ENCODE measurements at places on chromosomes 7 and 10. TPM values are rescaled to one million over a fixed set of nuclear protein-coding genes. Genes with fewer than 3 reads are reported as not detected.
A peak's percentile ranks its signal among the peaks of the same experiment; 100 is the strongest.

DNA sequence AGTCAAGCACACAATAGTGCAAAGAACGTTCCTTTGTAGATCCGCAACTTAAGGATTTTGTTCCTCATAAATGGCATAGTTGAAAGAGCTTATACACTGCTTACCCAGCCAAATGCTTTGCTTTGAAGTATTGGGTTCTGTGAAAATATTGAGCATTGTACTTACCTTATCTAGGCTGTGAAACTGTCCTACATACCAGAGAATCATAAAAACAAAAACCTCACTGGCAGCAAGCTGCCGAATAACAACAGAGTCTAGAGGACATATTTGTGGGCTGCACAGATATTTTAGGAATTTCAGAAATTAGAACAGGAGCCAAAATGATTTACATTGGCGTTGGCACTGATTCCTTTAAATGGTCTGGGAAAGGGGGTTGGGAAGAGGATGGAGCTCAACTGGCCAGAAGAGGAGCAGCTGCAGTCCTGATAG is 174.8 kb downstream of the RTKN2 start:
- DNase-seq = peak; percentile 58
- peaks cover 33% of the 10 kb centered on the region for H3K36me3 ChIP-seq
- no peak overlapping the region for H3K4me3 ChIP-seq
- peak overlapping the region; percentile 59 for H3K27ac ChIP-seq
- no peaks in the 10 kb centered on the region for H3K27me3 ChIP-seq

GRCh38 chr7:123749537-123749857 is 694 bp upstream of the WASL start:
- no peaks in the 10 kb centered on the region for H3K36me3 ChIP-seq
- H3K27ac ChIP-seq = peak overlapping the region; percentile 99
- peak overlapping the region; percentile 89 for H3K4me3 ChIP-seq
- peaks cover 3% of the 10 kb centered on the region for H3K4me1 ChIP-seq

DNA sequence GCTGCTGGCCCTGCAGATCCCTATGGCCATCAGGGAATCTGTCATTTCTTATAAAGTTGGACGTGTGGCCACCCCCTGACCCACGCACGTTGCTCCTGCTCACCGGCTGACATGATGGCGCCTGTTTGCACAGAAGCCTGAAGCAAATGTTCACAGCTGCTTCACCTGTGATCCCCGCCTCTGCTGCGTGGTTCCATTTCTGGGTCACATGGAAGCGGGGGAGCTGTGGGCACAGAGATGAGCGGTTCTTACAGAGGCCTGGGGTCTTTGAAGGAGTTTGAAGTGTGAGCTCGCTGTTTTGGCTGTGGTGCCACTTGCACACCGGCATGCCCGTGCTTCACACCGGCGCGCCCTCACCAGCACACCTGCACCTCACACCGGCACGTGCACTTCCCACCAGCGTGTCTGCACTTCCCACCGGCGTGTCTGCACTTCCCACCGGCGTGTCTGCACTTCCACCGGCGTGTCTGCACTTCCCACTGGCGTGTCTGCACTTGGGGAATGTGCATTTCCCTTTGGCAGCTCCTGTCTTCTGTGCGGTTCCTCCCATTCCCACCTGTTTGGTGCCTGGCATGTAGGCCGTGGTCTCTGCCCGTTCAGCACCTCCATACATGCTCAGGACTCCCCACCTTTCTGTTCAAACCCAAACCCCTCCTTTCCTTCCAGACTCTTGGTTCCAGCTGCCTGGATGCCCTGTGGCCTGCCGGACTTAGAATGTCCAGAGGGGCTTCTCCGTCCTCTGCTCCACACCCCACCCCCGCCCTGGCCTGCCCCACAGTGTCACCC is 86.7 kb downstream of the INPP5A start:
- H3K27ac ChIP-seq = no peak overlapping the region
- H3K4me3 ChIP-seq = no peak overlapping the region
- H3K4me1 ChIP-seq = peaks cover 41% of the 10 kb centered on the region
- H3K27me3 ChIP-seq = no peaks in the 10 kb centered on the region
- no peaks in the 10 kb centered on the region for H3K36me3 ChIP-seq

DNA sequence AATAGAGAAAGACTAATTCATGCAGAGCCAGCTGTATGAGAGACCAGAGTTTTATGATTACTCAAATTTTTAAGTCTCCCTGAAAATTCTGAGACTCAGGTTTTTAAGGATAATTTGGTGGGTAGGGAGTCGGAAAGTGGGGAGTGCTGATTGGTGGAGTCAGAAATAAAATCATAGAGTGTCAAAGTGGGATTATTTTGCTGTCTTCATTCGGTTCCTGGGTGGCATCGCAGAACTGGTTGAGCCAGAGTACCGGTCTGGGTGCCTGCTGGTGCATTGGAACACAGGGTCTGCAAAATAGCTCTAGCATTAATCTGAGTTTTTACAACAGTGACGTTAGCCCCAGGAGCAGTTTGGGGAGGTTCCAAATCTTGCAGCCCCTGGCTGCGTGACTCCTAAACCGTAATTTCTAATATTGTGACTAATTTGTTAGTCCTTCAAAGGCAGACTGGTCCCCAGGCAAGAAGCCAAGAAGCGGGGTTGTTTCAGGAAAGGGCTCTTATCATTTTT is 32.4 kb downstream of the GPRIN2 start:
- no peak overlapping the region for H3K4me3 ChIP-seq
- peaks cover 27% of the 10 kb centered on the region for H3K4me1 ChIP-seq
- DNase-seq = no peak
- H3K27me3 ChIP-seq = peaks cover 3% of the 10 kb centered on the region

LRRC18 gene
- total RNA-seq = 0.18 TPM

- no peaks in the 10 kb centered on the region for H3K4me1 ChIP-seq
- H3K4me3 ChIP-seq = no peak overlapping the region
- no peak overlapping the region for H3K27ac ChIP-seq
- no peaks in the 10 kb centered on the region for H3K27me3 ChIP-seq
- H3K36me3 ChIP-seq = no peaks in the 10 kb centered on the region
Measured at GRCh38 chr7:107499731-107500130, 29.9 kb downstream of the GPR22 start.

OR2A5 gene
- total RNA-seq = not detected

- DNase-seq = peak; percentile 95
- no peak overlapping the region for H3K4me3 ChIP-seq
Measured at GRCh38 chr10:91022924-91023699, 102.2 kb upstream of the ANKRD1 start.

DNA sequence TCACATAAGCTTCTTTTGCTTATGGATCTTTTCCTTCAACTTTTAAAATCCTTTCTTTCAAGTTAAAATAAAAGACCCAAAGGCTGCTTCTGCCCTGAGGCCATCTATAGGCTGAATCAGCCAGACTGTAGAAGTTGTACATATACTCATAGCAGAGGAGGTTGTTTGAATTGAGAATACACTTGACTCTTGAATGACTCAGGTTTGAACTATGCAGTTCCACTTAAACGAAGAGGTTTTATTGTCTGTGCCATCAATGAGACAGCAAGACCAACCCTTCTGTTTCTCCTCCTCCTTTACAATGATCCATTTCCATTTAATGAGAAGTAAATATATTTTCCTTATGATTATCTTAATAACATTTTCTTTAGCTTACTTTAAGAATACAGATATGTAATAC is 5.8 kb downstream of the ZNF365 start:
- H3K27ac ChIP-seq = no peak overlapping the region
- H3K36me3 ChIP-seq = no peaks in the 10 kb centered on the region

GRCh38 chr7:87671-88070 is 104.7 kb upstream of the FAM20C start:
- peaks cover 2% of the 10 kb centered on the region for H3K27me3 ChIP-seq
- no peaks in the 10 kb centered on the region for H3K36me3 ChIP-seq
- peaks cover 74% of the 10 kb centered on the region for H3K4me1 ChIP-seq
- DNase-seq = no peak
- no peak overlapping the region for H3K4me3 ChIP-seq
- H3K27ac ChIP-seq = no peak overlapping the region

LLCFC1 gene
- total RNA-seq = not detected

DNA sequence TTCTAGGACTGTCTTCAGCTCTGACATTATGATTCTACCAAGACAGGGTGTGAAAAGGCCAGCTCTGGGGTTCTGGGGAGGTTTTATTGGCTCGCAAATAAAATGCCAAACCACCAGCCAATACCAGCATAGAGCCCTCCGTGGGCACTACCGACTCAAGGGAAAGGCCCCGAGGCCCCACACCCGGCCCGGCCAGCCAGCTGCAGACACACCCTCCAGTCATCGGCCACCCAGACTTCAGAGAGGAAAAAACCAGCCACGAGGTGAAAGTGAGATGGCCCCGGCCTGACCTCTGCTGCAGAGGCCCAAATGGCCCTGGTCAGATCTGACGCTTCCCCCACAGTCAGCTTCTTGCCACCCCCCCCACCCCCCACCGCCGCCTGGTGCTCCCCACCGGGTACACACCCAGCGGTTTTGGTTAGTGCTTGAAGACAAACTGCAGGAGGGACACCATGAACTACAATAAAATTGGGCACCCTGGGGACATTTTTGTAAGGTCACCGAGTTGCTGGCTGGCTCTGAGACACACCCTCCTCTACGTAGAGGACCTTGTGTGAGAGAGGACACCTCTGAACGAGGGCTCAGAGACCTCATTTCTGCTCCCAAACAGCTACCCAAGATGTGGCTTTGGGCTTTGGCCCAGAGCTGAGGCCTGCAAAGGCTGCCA is 79.9 kb downstream of the PRKAG2 start:
- no peak overlapping the region for H3K27ac ChIP-seq
- H3K36me3 ChIP-seq = no peaks in the 10 kb centered on the region
- H3K27me3 ChIP-seq = no peaks in the 10 kb centered on the region
- H3K4me1 ChIP-seq = peaks cover 31% of the 10 kb centered on the region
- DNase-seq = no peak

- no peak for DNase-seq
- no peaks in the 10 kb centered on the region for H3K36me3 ChIP-seq
- no peak overlapping the region for H3K27ac ChIP-seq
- peaks cover 29% of the 10 kb centered on the region for H3K27me3 ChIP-seq
- peaks cover 3% of the 10 kb centered on the region for H3K4me1 ChIP-seq
- H3K4me3 ChIP-seq = no peak overlapping the region
Measured at GRCh38 chr10:132103116-132103910, 37.6 kb downstream of the JAKMIP3 start.

SLC29A4 gene
- total RNA-seq = 18.5 TPM

DNA sequence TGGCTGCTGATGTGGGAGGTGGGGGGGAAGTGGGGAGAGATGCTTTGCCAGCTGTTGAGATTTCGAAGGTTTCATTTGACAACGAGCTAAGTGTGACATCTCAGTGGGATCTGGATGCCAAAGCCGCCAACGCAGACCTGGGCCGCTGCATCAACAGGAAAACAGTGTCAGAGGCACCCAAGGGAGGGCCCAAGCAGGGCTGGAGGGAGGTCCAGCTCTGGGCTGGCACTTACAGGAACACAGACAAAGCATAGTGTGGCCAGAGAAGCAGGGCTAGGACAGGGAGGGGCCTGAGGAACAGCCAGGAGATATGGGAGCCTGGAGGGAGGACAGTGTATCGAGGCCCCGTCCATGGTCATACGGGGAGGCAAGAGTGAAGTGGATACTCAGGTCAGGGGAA is 73.1 kb downstream of the GTF2IRD1 start:
- H3K27ac ChIP-seq = no peak overlapping the region
- peaks cover 50% of the 10 kb centered on the region for H3K36me3 ChIP-seq
- H3K27me3 ChIP-seq = no peaks in the 10 kb centered on the region
- DNase-seq = no peak
- no peak overlapping the region for H3K4me3 ChIP-seq
- peaks cover 4% of the 10 kb centered on the region for H3K4me1 ChIP-seq

DNA sequence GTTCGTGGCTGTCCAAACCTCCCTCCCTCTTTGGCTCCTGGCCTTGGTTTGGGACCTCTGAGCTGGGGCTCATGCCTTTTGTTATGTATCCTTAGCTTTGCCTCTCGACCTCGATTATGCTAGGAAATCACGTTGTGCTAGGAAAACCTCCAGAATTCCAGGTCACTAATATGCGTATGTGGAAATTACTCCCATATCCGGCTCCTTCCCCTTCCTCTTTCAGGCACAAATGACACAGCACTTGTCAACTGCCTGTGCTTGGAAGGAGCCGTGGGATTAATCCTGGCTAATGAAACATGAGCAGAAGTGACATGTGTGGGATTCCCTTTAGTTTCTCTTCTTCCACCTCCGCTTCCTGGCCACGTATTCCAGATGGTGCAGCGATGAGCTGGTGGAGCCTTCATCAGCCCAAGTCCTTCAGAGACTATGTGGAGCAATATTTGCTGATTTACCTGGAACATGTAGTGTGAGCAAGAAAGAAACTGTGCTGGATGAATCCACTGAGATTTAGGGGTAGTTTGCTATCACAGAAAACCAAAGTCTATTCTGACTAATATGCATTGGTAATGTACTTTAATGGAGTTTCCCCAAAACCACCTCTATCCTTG is 149.2 kb downstream of the REEP3 start:
- no peaks in the 10 kb centered on the region for H3K27me3 ChIP-seq
- H3K4me3 ChIP-seq = no peak overlapping the region
- H3K4me1 ChIP-seq = peaks cover 22% of the 10 kb centered on the region

GRCh38 chr10:123744224-123744536 is 78.0 kb downstream of the GPR26 start:
- no peak for DNase-seq
- H3K36me3 ChIP-seq = no peaks in the 10 kb centered on the region
- H3K27me3 ChIP-seq = peaks cover 35% of the 10 kb centered on the region
- H3K4me1 ChIP-seq = peaks cover 5% of the 10 kb centered on the region
- H3K27ac ChIP-seq = no peak overlapping the region
- H3K4me3 ChIP-seq = no peak overlapping the region

DNA sequence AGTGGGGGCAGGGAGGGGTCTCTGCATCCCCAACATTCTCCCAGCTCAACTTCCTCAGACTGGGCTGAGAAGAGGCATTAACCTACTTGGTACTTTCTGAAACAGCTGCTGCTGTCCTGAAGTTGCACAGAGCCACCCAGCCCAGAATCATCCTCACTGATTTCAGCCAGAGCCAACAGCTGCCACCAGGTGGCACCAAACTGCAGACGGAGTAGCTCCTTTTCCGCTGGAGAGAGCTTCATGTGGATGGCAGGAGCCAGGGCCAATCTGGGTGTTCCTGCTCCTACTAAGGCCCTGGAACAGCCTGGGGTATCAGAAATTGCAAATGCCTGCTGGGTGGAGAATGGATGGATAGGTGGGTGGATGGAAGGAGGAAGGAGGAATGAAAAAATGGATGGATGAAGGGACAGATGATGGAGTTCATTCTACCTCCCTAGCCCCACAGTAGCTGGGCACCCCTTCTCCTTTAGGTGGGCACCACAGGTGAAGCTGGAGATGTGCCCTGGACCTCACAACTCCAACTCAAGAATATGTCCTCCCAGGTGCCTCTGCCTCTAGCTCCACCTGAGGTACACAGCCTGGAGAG is 11.8 kb upstream of the DRGX start:
- peaks cover 36% of the 10 kb centered on the region for H3K27me3 ChIP-seq
- no peaks in the 10 kb centered on the region for H3K4me1 ChIP-seq
- H3K36me3 ChIP-seq = no peaks in the 10 kb centered on the region
- H3K27ac ChIP-seq = no peak overlapping the region
- H3K4me3 ChIP-seq = no peak overlapping the region

DNA sequence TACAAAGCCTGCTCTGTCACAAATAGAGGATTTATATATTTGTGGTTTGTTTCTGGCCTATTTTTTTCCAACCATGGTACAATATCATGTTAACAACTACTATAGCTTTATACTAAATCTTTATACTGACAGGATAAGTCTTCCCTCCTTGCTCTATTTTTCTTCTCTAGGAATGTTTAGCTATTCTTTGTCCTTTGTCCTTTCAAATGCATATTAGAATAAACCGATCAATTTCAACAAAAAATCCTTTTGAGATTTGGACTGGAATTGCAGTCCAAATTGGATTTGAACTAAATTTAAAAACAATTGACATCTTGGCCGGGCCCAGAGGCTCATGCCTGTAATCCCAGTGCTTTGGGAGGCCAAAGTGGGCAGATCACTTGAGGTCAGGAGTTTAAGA is 39.2 kb upstream of the CTTNBP2 start:
- H3K27me3 ChIP-seq = no peaks in the 10 kb centered on the region
- no peaks in the 10 kb centered on the region for H3K4me1 ChIP-seq
- no peak for DNase-seq
- H3K36me3 ChIP-seq = no peaks in the 10 kb centered on the region

FOXI2 gene
- total RNA-seq = 0.09 TPM

GRCh38 chr10:83212632-83213334 is 926.5 kb upstream of the GHITM start:
- H3K4me3 ChIP-seq = no peak overlapping the region
